ENCODE measurements at places on chromosomes 3 and 15.

GRCh38 chr3:157166561-157166960 is 6.6 kb upstream of the CCNL1 start:
- DNase-seq, result no peak

DNA sequence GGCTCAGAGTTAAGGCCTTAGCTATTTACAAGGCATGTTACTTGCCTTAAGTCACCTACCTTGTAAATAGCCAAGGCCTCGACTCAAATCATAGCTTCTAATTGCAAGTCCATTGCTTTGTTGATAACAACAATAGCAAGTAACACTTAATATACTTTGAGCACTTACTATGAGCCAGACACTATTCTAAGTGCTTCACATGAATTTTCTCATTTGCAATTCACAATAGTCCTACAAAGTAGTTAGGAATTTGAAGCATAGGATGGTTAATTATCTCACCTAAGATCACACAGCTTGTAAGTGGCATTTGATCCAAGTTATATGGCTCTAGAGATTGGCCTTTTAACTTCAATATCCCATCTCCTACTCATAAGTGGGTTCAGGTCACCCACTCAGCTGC is 28.4 kb downstream of the SLC9A9 start:
- DNase-seq, result no peak

DNA sequence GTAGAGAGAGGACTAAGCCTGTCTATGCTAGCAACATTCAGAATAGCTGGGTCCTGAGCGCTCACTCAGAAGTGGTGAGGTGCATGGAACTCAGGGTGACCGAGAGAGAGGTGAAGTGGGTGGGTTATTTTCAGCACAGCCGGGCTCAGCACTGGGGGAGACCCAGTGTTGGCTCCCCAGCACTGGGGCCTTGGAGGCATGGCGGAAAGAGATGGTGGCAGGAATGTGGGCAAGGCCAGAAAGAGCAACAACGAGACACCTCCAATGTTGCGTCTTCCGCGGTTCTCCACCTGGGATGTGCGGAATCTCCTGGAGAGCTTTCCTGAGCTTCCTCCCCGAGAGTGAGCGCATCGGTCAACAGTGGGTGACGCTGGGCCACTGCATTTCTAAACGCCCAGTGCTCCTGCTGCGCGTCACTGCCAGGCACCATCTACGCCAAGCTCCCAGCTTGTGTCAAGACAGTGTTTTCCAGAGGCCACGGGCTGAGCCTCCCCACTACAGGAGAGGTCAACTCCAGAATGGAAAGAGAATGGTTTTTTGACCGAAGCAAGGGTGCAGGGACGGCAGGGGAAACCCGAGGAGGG is 148.4 kb downstream of the ADAMTS17 start:
- no peak for DNase-seq

- DNase-seq, result no peak
These were observed 15.6 kb downstream of the MELTF start for GRCh38 chr3:197014024-197014423.

GRCh38 chr3:139263798-139264197 is 80.0 kb upstream of the MRPS22 start:
- DNase-seq, result no peak

GRCh38 chr3:106088304-106088703 is 219.5 kb upstream of the CBLB start:
- no peak for DNase-seq

GRCh38 chr15:44726568-44727484 is 9.5 kb upstream of the TRIM69 start:
- DNase-seq, result no peak

DNA sequence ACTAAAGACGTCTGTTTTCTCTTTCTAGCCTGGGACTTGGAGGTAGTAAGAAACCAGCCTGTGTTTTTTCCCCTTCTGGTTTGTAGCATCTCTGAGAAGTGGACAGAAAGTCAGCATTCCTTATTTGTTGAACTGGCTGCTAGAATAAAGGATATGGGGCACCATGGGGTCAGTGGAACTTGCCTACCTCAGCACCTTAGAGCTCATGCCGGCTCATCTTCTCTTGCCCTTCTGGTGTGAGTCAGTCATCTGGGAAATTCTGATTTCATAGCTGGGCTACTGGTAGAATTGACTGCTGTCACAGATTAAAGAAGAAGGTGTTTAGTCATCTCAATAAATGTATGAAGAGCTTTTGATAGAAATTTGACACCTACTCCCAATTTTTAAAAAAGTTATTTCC is 202.7 kb upstream of the TOPAZ1 start:
- no peak for DNase-seq

- DNase-seq, result no peak
These were observed 18.9 kb downstream of the ADPGK start for GRCh38 chr15:72764656-72765055.

GRCh38 chr15:58994906-58995453 is 7.5 kb downstream of the RNF111 start:
- no peak for DNase-seq

DNA sequence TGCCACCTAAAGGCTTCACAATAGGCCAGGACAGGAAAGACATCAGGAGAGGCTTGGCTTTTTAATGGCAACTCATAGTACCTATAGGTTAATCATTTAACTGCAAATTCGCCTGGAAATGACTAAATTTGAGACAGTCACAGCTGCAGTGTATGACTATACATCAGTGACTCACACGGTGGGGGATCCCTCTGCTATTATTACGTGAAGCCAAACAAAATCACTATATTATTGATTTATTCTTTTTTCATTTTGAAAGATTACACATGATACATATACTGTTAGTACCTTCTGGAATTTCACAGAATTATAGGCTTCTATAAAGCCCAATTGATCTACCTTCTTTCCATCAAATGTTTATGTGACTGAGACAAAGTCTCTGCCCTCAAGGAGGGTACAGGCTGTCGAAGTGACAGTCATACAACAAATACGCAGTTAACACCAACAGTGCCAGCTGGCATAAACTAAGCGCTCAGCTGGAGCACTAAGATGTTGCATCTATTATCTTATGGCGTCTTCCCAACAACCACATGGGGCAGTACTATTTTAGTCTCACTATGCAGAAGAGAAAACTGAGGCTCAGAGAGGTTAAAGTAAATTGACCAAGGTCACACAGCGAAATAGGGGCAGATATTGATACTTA is 82.0 kb upstream of the LMOD3 start:
- no peak for DNase-seq

GRCh38 chr15:85859671-85860070 is 64.9 kb upstream of the KLHL25 start:
- DNase-seq, result no peak

All from NCI-H1105 (cell line).